ENCODE measurements at places on chromosomes 16 and 17.

- peak overlapping the region; percentile 84 for H3K27ac ChIP-seq
- H3K4me1 ChIP-seq: peaks cover 65% of the 10 kb centered on the region
- no peak for DNase-seq
- H3K27me3 ChIP-seq: no peaks in the 10 kb centered on the region
- no peaks in the 10 kb centered on the region for H3K36me3 ChIP-seq
Measured at GRCh38 chr17:27475070-27475673, 18.9 kb downstream of the KSR1 start.

GRCh38 chr17:16488186-16488967 lies 3.6 kb downstream of the LRRC75A start:
- no peak overlapping the region for H3K27ac ChIP-seq
- DNase-seq: no peak
- H3K36me3 ChIP-seq: no peaks in the 10 kb centered on the region
- H3K4me1 ChIP-seq: no peaks in the 10 kb centered on the region
- H3K4me3 ChIP-seq: no peak overlapping the region
- H3K27me3 ChIP-seq: no peaks in the 10 kb centered on the region

- peaks cover 15% of the 10 kb centered on the region for H3K36me3 ChIP-seq
- no peak overlapping the region for H3K4me3 ChIP-seq
- no peak for DNase-seq
- no peak overlapping the region for H3K27ac ChIP-seq
- H3K4me1 ChIP-seq: no peaks in the 10 kb centered on the region
Measured at GRCh38 chr16:74455619-74456289, 34.5 kb upstream of the CLEC18B start.

DNA sequence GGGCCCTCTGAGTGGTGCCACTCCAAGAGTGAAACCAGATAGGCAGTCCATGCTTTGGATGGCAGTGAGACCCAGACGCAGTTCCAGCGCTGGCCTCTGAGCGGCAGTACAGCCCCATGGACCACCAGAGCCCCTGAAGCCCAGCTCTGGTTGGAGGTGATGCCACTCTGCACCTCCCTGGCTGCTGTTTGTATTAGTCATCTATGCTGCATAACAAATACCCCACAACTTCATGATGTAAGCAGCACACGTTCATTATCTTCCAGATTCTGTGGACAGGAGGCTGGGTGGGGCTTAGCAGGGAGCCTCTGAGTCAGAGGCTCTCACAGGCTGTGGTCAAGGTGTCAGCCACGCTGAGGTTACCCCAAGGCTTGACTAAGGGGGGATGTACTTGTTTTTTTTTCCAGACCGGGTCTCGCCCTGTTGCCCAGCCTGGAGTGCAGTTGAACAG lies 5.1 kb upstream of the NME4 start:
- peak; percentile 69 for DNase-seq
- peak overlapping the region; percentile 41 for H3K27ac ChIP-seq
- no peaks in the 10 kb centered on the region for H3K36me3 ChIP-seq
- peaks cover 21% of the 10 kb centered on the region for H3K4me1 ChIP-seq
- H3K27me3 ChIP-seq: no peaks in the 10 kb centered on the region

- no peaks in the 10 kb centered on the region for H3K27me3 ChIP-seq
- DNase-seq: no peak
- no peak overlapping the region for H3K4me3 ChIP-seq
- H3K36me3 ChIP-seq: no peaks in the 10 kb centered on the region
Measured at GRCh38 chr16:82833378-82833993, 206.7 kb downstream of the CDH13 start.

GRCh38 chr16:75251280-75252048 lies at the start of gene BCAR1:
TSS of gene BCAR1 (minus strand) at chr16:75251624. CDS start at chr16:75251482, 142 bp downstream.
- H3K27ac ChIP-seq: no peak within 1 kb of the TSS
- no peaks in the 10 kb centered on the region for H3K36me3 ChIP-seq
- H3K4me3 ChIP-seq: peak within 1 kb of the TSS; percentile 14
- peaks cover 17% of the 10 kb centered on the region for H3K4me1 ChIP-seq
- peaks cover 84% of the 10 kb centered on the region for H3K27me3 ChIP-seq

DNA sequence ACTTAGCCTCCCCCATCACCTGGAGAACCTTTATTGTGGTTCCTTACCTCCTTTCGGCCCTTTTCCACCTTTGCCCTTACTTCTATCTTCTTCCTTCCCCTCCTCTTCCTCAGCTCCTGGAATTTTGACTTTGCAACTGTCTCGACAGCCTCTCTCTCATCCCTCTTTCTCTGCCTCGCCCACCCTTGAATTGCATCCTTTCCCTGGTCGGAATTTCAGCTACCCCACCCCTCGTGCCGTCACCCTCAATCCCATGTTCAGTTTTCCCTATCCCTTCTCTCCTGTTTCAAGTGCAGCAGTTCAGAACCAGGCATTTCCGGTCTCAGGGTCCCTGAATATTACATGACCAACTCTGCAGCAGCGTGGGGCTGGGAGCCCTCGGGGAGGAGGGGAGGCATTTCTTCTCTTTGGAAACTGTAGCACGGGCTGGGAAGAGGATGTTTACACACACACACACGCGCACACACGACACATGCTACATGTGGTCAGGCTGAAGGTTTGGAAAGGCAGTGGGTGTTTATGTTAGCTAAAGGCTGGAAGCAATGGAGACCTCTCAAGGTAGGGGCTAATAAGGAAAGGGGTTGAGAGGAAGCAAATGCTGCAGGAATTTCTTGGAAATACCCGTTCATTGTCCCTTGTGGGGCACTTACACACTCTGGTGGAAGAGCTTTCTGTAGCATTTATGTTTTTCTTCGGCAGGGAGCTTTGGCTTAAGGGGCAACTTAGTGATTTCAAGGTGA lies 971 bp downstream of the MINK1 start:
- peak overlapping the region; percentile 57 for H3K27ac ChIP-seq
- no peaks in the 10 kb centered on the region for H3K36me3 ChIP-seq
- no peaks in the 10 kb centered on the region for H3K27me3 ChIP-seq

DNA sequence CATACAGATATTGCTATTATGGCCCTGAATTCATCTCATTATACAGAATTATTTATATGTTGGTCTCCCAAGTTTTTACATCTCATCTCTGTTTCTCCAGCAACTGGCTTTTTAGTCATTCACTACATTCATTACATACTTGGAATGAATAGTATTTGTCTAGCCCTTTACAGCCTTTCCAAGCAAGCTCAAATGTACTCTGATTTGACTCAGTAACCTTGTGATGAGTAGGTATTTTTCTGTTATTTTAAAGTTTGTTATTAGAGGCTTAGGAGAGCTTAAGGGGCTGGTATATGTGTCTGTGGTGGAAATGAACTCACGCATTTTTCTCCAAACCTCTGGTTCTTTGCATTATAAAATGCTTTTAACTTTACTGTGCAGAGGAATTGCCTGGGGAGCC lies 224.7 kb downstream of the SNX29 start:
- no peak for DNase-seq
- H3K27me3 ChIP-seq: no peaks in the 10 kb centered on the region
- H3K27ac ChIP-seq: no peak overlapping the region
- H3K4me3 ChIP-seq: no peak overlapping the region
- H3K36me3 ChIP-seq: peaks cover 17% of the 10 kb centered on the region

DNA sequence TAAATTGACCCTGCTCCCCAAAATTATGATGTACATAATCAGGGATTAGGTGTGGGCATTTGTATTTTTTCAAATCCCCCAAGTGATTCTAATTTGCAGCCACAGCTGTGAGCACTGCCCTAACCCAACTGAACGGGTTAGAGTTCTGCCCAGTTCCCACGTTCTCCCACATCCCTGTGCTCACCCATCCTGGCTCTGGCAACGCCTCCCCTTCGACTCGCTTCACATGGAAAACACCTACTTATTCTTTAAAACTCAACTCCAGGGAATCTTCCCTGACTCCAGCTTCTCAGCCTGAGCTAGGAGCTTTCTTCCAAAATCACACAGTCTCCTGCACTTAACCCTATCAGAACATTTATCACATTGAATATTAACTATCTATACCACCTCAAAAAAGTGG lies 17.6 kb upstream of the C16orf82 start:
- H3K27ac ChIP-seq: no peak overlapping the region
- no peaks in the 10 kb centered on the region for H3K36me3 ChIP-seq
- H3K27me3 ChIP-seq: no peaks in the 10 kb centered on the region
- H3K4me3 ChIP-seq: no peak overlapping the region
- DNase-seq: no peak
- no peaks in the 10 kb centered on the region for H3K4me1 ChIP-seq

DNA sequence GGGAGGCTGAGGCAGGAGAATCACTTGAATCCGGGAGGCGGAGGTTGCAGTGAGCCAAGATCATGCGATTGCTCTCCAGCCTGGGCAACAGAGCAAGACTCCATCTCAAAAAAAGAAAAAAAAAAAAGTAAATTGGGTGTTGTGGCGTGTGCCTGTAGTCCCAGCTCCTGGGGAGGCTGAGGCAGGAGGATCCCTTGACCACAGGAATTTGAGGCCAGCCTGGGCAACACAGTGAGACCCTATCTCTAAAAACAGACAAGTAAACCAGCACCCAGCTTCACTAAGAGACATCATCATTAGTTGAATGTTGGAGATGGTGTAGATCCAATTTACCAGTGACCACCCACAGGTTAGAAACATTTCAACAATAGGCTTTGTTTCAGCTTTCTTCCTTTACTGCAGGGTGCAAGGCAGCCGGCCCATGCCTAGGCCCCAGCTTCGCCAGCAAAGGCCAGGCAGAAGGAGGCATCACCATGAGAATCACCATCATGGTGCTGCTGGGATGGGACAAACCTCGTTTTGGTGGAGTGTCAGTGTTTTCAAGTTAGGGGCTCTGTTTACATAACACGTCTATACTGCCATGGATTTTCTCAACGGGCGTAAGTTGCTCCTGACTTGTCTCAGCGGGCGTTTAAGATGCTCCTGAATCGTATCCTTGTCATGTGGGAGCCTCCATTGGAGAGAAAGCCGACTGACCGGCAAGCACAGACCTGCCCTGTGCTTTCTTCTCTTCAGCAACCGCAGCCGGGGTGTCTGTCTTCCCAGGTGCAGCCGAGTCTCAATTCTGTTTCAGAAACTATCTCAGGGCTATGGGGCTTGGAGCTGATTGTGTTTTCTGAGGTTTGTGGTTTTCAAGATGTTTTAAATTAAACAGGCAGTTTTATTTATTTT lies 7.3 kb downstream of the TCF25 start:
- no peak overlapping the region for H3K27ac ChIP-seq
- H3K4me3 ChIP-seq: no peak overlapping the region
- peaks cover 2% of the 10 kb centered on the region for H3K4me1 ChIP-seq

- H3K36me3 ChIP-seq: no peaks in the 10 kb centered on the region
- no peaks in the 10 kb centered on the region for H3K27me3 ChIP-seq
- H3K4me1 ChIP-seq: no peaks in the 10 kb centered on the region
- DNase-seq: no peak
Measured at GRCh38 chr16:51682905-51683304, 531.8 kb upstream of the SALL1 start.

DNA sequence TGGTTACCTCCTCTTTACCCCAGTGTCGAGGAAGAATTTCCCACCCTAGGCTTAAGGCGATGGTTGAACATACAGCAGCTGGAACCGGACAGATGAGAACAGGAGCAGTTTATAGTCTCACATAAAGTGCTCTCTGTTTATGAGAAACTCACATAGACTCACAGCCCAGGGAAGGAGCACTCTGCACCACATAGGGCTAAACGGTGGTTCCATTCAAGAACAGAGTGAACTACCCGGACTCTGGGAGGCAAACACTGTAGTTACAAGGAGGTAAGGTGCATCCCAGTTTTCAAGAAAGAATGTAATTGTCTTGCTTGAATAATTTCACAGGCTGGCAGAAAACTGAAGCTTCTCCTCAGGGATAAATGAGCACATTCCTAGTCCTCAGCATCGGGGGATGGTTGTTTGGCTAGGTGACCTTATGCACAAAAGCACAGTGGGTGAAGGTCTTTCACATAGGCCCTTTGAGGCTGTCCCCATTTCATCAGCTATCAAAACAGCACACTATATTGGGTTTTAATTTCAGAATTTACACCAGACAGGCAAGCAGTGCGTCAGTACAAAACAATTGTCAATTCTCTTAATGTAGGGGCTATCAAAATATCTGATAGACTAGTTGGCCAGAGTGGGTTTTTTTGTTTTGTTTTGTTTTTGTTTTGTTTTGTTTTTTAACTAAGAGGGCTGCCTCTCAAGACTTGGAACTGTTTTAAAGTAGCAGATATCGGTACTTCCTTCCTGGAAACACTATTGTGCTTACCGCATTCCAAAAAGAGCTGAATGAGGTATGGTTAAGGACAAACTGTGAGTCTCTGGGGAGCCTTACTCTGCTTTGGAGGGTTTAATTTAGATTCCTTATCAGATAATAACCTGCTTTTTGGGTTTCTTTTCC lies 918.1 kb upstream of the CDH8 start:
- no peak overlapping the region for H3K4me3 ChIP-seq
- no peak for DNase-seq
- H3K27ac ChIP-seq: no peak overlapping the region

DNA sequence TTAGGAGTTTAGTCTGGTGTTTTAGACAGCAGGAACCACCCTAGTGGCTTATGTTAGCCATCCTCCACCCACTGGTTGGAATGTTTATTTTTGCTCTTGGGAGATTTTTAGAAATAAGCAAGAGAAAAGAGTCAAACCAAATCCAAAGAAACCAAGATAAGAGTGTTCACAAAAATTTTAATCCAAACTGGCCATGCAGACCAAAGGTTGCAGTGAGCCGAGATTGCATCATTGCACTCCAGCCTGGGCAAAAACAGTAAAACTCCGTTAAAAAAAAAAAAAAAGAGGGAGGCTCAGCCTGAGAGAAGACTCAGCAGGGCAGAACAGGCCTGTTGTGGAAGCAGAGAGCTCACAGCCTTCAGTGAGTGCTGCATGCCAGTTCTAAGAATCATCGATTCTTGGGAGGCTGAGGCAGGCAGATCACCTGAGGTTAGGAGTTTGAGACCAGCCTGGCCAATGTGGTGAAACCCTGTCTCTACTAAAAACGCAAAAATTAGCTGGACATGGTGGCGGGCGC lies 12.2 kb upstream of the C16orf54 start:
- H3K4me3 ChIP-seq: no peak overlapping the region
- peaks cover 47% of the 10 kb centered on the region for H3K4me1 ChIP-seq
- no peaks in the 10 kb centered on the region for H3K27me3 ChIP-seq

- peak overlapping the region; percentile 65 for H3K4me3 ChIP-seq
- H3K27ac ChIP-seq: peak overlapping the region; percentile 99
- no peaks in the 10 kb centered on the region for H3K27me3 ChIP-seq
- peak; percentile 60 for DNase-seq
- no peaks in the 10 kb centered on the region for H3K36me3 ChIP-seq
- peaks cover 46% of the 10 kb centered on the region for H3K4me1 ChIP-seq
Measured at GRCh38 chr17:50866950-50867362, 802 bp upstream of the TOB1 start.

DNA sequence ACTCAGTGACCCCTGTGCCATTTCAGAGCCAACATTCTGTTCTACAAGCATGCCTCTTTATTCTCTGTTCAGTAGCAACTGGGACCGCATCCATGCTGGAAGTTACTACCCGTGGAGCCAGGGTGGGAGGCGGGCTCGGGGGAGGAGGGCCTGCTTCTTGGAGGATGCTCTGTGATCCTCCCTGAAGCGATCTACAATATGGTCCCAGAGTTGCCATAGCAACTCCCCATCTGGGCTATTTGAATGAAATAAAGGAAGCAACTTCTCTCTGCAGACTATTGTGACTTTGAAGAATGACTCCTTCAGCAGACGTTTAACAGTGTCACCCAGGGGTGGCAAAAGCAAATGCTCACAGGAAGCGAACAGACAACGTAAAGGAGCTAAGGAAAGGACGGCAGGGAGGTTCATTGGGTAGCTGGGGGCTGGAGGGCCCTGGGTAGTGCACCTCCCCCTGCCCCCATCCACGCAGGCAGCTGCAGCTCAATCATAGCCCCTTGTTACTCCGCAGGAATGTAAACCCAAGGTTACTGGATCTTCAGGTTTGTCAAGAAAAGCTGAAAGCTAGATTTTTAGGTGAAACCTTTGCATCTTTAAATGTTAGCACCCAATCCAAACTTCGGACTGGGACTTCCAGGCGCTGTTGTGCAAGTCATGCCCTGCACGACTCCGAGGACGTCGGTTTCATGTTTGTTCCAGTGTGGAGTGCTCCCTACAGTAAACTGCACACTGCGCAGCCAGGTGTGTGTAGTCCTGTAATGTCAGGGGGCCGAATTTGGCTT lies 51.1 kb upstream of the MEAK7 start:
- H3K4me1 ChIP-seq: peaks cover 35% of the 10 kb centered on the region
- no peaks in the 10 kb centered on the region for H3K36me3 ChIP-seq
- H3K4me3 ChIP-seq: no peak overlapping the region
- no peak overlapping the region for H3K27ac ChIP-seq

Measured in T-cell (primary cell).